ENCODE measurements at places on chromosomes 5 and 9.

GRCh38 chr5:151793358-151793757 is 21.6 kb downstream of the G3BP1 start:
- no peak for DNase-seq

GRCh38 chr5:179497636-179498340 is 52.6 kb upstream of the RUFY1 start:
- no peak for DNase-seq

DNA sequence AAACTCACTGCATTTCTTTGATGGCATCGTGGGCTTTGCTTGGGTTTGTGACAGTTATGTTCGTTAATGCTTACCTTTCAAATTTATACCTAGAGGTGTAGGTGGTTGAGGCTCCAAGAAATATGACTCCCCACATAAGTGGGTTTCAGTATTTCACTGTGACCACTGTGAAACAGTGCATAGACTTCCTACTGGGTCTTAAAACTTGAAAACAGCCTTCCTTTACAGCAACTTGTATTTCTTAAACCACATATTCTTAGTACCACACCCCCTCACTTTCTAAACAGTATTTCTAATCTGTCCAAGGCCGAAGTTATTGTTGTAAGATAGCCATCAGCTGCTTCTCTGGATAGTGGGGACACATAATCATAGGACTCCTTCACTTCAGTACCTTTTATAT is 48.3 kb downstream of the TMEFF1 start:
- no peak for DNase-seq

GRCh38 chr5:9533096-9533495 is 12.8 kb downstream of the SEMA5A start:
- DNase-seq = no peak

- DNase-seq = no peak
Measured at GRCh38 chr5:59864718-59865117, 28.8 kb downstream of the PDE4D start.

DNA sequence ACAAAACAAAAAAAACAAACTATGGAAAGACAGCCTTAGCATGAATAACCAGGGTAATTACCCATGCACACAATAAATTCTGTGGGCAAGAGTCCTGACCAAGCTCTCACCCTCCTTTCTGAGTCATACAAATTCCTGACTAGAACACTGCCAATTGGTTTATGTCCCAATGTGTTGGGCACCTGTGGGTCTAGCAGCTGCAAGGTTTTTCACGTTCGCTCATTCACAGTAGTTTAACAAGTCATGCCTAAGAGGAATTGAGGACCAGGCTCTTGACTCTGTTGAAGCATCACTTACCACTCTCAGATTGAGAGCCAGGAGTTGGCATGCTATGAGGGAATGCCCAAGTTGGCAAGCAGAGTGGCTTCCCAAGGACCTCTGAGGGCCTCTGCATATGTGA is 205.5 kb upstream of the SLC24A2 start:
- no peak for DNase-seq

DNA sequence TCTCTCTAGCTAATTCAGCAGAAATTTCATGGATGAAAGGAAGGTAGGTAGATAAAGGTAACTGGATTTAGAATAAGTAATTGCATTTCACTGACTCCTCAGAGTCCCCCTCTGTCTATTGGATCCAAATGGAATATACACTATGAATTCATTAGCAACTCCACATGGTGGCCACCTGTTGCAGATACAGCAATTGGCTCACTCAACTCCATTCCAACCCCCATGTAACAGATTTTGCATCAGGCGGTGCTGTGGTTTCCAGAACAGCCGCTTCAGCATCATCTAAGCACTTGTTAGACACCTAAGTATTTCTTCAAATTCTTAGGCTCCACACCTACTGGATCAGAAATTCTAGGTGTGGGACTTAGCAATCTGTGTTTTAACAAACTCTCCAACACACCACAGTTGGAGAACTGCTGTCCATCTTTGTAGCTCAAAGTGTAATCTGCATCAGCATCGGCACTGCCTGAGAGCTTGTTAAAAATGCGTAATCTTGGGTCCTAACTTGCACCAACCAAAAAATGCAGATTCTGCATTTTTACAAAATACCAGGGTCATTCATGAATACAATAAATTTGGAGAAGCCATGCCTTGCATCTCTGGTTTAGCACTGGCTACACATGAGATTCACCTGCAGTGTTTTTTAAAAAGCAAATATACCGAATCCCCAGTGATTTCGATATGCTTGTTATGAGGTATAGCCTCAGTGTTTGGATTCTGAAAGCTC is 413.8 kb upstream of the CD180 start:
- DNase-seq = no peak
